H1 (cell line): ENCODE measurements at places on chromosomes 3 and 15. TPM values are rescaled to one million over a fixed set of nuclear protein-coding genes. Genes with fewer than 3 reads are reported as not detected.

DNA sequence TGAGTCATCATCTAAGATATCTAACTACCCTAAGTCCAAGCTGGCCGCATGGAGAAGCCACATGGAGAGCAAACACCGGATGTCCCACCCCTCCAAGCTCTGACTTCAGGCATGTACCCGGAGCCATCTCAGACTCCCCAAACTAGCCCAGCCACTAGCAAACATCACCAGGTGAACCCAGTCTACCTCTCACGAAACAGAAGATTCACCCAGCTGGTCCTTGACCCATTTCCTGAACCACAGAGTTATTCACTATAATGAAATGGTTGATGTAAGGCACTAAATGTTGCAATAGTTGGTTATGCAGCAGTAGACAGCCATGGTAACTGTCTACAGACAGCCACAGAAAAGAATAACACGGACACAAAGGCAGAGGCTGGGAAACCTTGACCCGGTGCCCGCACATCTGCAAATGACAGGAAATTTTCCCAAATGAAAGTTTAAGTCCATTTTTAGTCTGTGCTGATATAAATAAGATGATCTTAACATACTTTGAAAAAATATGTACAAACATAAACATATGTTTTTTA is 265.5 kb upstream of the ATP10A start:
- DNase-seq = no peak

GRCh38 chr3:127652246-127652995 is 20.3 kb upstream of the ABTB1 start:
- no peak for DNase-seq

DNA sequence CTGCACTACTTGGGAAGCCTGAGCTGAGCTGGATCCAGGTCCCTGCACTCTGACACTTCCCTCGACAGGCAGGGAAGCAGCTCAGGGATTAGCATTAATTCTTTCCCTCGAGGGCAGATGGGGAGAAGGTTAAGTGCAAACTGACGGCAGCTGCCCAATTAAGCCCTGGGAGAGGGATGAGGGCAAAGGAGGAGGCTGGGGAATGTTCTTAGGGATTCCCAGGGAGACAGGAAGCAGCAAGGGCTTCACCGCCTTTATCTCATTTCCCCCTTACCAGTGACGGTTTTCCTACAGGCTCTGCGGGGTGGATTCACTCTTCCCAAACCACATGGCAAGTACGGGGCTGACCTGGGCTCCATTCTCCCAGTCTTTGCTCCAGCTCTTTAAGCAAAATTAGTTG is 519.0 kb upstream of the PROK2 start:
- no peak for DNase-seq

- no peak for DNase-seq
These were observed 519.7 kb downstream of the DIPK2A start for GRCh38 chr3:144491333-144491732.

GRCh38 chr15:57681011-57681410 is 25.5 kb upstream of the POLR2M start:
- no peak for DNase-seq

DNA sequence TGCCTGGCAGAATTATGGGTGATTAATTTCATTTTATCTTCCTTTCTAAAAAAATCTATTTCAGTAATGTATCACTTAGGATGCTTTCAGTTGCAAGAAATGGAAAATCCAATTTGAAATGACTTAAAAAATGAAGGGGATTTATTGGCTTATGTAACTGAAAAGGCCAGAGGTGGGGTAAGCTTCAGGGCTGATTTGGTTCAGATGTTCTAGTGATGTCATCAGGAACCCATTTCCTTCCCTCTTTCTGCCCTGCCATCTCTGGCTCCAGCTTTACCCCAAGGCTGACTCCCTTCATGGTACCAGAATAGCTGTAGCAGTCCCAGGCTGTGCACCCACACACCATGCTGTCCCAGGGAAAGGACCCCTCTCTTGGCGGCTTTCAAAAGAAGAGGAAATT is 18.5 kb upstream of the REC114 start:
- DNase-seq = no peak

GRCh38 chr3:128490915-128491690 is 1.9 kb downstream of the GATA2 start:
- DNase-seq = no peak

DNA sequence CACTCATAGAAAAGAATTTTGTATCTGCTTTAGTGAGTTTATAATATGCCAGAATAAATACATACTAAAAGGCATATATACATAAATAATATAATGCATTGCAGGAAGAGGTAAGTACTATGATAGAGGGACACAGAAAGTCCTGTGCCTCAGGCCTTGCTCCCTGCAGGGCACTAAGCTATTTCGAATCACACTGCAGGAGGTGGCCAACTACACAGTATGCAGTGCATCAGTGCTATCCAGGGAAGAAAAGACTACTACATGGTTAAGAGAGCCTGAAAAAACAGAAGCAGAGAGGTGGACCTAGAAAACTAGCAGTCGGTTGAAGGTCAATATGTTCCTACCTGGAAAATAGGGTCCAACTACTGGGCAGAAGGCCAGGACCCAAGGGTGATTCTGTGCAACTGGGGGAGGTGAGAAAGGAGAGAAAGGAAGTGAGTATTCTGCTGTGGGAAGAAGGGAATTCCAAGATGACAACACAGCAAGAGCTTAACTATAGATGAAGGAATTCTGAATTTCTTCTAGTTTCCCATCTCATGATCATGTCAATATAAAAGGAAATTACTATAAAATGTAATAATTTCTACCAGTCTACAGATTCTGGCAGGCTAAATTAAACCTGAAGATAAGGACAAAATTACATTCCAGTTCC is 218.0 kb downstream of the ZBTB20 start:
- DNase-seq = no peak

Gene FGD5
- 4.7 and 6.0 TPM in 2 replicates for polyA plus RNA-seq

Gene GOLGA8R
- polyA plus RNA-seq = 0.03 TPM in 1 of 2 replicates, not detected in the other

Gene FES
- 8.5 and 10.9 TPM in 2 replicates for polyA plus RNA-seq

Gene PRR23B
- polyA plus RNA-seq = not detected in 2 replicates
